Stimulated activated memory B cell treated with anti-CD40 and anti-IgM and Interleukin-4, amounts not matched to agents 10 μg/mL and 1 μg/mL and 100 μg/mL, for 72 hours (primary cell): ENCODE measurements at places on chromosomes 2 and 18.

- ATAC-seq: no peak
Observed at GRCh38 chr2:114160263-114160981, 270.5 kb downstream of the ACTR3 start.

GRCh38 chr18:5998166-5998881 is 103.0 kb upstream of the TMEM200C start:
- no peak for ATAC-seq

DNA sequence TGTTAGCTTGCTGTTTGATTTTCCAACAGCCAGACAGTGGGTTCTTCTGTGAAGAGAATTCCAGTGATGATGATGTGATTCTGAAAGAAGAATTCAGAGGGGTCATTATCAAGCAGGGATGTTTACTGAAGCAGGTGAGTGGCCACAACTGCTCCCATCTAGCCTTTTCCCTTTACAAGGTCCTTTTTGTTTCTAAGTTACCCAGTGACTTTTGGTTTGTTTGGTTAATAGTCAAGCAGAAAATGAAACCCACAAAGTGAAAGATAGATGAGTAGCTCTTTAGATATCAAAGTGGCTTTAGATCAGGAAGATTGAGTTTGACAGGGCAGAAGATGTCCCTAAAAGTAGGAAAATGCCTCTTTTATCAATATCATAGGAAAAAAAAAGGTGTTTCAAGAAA is 23.3 kb downstream of the PLEK start:
- peak; percentile 34 for ATAC-seq

DNA sequence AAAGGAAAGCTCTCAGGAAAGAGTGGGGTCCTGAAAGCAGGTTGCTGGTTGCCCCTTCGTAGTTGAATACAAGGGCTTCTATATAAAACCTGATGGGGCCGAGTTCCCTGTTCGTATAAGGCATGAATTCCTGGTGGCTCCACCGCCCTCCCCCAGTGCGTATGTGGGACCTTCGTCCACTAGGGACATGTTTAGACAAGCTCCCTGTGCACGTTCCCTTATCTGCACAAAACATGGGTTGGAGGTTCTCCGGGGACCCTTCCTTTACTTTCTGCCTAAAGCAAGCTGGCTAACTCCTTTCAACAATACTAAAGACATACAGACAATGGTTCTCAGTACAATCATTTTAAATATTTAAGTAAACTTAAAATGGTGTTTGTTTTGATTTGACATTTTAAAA is 8.0 kb downstream of the CLUL1 start:
- no peak for ATAC-seq

- ATAC-seq: no peak
Observed at GRCh38 chr2:218997731-218998130, 4.5 kb upstream of the CRYBA2 start.

- no peak for ATAC-seq
Observed at GRCh38 chr2:88554189-88554588, 73.1 kb downstream of the EIF2AK3 start.

GRCh38 chr18:34431042-34431441 is 206.3 kb upstream of the NOL4 start:
- ATAC-seq: no peak

DNA sequence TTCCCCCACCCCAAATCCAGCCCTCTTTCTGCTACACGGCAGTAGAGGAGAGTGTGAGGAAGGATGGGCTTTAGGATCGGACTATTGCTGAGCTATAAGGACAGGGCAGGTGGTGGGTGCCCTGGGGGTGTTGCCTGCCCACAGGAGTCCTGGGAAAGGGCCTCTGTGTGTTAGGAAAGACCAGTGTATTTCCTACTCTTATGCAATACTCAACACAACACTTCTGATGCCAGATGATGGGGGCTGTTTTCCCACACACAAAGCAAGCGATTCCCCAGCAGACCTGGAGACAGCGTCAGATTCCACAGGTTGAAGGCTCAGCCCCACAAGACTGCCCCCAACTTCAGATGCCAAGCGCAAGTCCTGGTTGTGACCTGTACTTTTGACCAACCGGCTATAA is 91.0 kb upstream of the LCLAT1 start:
- ATAC-seq: no peak

DNA sequence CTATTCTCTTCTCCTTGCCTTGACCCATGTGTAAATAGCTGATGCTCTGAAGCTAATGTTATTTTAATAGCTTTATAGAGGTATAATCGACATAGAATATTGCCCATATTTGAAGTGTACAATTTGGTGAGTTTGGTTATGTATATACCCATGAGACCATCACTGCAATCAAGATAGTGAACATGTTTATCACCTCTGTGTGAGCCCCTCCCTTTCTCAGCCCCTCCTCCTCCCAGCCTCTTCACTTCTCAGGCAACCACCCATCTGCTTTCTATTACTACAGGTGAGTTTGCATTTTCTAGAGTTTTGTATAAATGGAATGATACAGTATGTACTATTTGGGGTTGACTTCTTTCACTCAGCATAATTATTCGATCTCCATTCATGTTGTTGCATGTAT is 181.1 kb downstream of the INO80D start:
- no peak for ATAC-seq

- ATAC-seq: no peak
Observed at GRCh38 chr2:19350678-19351401, 7.6 kb downstream of the OSR1 start.

DNA sequence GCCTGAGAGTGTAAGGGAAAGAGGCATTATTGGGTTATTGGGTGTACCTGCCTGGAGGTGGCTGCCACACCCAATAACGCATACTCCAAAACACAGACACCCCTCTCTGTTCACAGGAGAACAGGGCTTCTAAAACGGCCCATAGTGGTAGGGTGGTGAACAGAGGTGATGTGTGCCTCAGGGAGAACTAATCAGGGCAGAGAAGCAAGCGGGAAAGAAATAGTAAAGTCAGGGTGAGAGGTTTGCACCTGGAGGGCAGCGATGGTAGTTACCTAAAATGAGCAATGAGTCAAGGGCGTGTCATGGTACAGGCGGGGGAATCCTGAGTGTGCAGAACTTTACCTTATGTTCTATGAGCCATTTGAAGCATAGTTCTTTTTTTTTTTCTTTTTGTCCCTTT is 21.6 kb upstream of the VPS4B start:
- ATAC-seq: no peak

- no peak for ATAC-seq
Observed at GRCh38 chr2:190103144-190103543, 40.6 kb upstream of the MSTN start.

DNA sequence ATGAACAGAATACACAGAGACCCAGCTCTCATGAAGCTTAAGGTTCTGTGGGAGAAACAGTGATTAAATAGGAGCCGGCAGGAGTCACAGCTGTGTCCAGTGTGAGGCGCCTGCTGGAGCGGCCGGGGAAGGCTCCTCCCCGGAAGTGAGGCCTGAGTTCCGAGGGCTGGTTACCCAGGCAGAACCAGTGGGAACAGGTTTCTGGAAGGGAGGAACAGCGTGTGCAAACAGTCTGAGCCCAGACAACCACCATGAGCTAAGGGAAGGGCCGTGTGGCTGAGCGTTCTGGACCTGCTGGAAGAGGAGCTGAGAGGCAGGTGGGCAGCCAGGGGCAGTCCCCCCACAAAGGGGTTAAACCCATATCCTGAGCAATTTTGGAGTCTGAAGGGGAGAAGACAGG is 26.0 kb upstream of the NPAS2 start:
- no peak for ATAC-seq

DNA sequence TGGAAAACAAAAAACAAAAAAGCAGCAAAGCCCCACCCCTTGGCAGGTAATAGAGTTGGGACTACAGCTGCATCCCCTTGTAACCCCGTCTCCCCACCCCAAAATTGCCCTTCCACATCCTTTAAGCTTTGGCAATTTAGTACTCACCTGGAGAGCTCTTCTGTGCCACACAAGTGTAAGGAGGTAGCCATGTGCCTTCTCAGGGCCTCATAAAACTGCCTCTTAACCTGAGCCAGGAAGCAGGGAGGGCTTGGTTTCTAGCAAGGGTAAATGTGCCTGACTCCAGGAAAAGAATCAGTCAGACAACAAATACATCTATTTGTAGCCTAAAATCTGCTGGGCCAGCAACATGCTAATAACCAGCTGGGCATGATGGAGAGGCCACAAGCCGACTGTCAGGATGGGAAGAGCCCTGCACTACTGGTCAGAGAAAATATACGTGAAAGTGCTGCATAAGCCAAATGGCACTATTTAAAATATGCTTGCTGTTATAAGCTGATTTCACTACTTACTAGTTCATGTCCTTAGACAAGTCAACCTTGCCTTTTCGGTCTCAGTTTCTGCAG is 46.3 kb downstream of the NOP58 start:
- no peak for ATAC-seq

- ATAC-seq: no peak
Observed at GRCh38 chr2:85998071-85998991, 107.4 kb downstream of the POLR1A start.
